ENCODE measurements at places on chromosomes 11 and 22. TPM values are rescaled to one million over a fixed set of nuclear protein-coding genes. Genes with fewer than 3 reads are reported as not detected.

DNA sequence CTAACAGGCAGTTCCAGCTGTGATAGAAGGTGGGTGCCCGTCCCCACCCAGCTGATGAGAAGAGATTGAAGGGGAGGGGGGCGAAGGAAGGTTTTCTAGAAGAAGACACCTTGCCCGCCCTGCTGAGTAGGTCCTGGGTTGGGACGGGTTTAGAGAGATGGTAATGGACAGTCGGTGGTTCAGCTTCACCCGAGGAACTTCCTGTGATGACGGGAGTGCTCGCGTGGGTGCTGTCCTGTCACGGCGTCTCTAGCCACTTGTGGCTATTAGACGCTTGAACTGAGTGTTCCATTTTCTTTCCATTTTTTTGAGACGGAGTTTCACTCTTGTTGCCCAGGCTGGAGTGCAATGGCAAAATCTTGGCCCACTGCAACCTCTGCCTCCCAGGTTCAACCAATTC is 27.6 kb upstream of the MGAT3 start:
- no peak for DNase-seq

GRCh38 chr11:9072626-9073176 is 18.7 kb downstream of the SCUBE2 start:
- DNase-seq = no peak

Gene NKAPD1
- total RNA-seq = 23.1 TPM

- no peak for DNase-seq
Measured at GRCh38 chr22:37328017-37328416, 45.7 kb downstream of the CYTH4 start.

DNA sequence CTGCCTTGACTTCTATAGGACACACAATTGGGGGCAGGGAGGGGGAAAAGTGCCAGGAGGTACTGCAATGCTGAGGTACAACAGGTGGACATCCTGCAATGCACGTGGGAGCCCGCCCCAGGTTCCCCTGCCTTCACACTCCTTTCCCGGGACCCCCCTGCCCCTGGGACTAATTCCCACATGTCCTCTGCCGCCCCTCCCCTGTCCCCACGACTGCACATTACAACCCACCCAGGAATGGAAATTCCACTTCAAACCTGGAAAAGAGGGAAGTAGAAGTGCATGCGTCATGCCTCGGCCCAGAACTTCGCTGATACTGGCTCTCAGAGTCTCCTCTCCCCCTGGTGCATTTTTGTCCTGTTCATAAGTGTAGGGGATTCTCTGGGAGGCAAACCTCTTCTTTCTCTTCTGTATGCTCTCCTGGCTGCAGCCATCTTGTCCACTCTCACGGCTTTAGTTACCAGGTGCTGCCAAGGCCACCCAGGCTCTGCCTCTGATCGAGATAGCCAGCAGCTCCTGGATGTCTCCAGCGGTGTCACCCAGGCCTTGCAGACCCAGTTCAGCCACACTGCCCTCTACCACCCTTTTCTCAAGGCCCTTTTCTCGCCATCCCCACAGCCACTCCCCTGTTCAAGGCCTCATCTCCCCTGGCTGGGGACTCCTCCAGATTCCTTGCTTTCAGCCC is 43.7 kb downstream of the GDPD5 start:
- no peak for DNase-seq

Gene IGF2
- total RNA-seq = 590 TPM

Gene GPHA2
- total RNA-seq = not detected

Gene SCARF2
- total RNA-seq = 50.8 TPM

Gene MYBPC3
- not detected for total RNA-seq

- peak; percentile 82 for DNase-seq
Measured at GRCh38 chr11:1206391-1207271, 16.2 kb upstream of the MUC5B start.

- DNase-seq = peak; percentile 88
Measured at GRCh38 chr11:76752321-76753143, 30.6 kb upstream of the TSKU start.

Gene TMEM191B
- total RNA-seq = 0.70 TPM

Gene TRIM49
- total RNA-seq = not detected

GRCh38 chr11:17985517-17985916 is 27.3 kb downstream of the SERGEF start:
- DNase-seq = no peak

Gene HTR3A
- not detected for total RNA-seq

DNA sequence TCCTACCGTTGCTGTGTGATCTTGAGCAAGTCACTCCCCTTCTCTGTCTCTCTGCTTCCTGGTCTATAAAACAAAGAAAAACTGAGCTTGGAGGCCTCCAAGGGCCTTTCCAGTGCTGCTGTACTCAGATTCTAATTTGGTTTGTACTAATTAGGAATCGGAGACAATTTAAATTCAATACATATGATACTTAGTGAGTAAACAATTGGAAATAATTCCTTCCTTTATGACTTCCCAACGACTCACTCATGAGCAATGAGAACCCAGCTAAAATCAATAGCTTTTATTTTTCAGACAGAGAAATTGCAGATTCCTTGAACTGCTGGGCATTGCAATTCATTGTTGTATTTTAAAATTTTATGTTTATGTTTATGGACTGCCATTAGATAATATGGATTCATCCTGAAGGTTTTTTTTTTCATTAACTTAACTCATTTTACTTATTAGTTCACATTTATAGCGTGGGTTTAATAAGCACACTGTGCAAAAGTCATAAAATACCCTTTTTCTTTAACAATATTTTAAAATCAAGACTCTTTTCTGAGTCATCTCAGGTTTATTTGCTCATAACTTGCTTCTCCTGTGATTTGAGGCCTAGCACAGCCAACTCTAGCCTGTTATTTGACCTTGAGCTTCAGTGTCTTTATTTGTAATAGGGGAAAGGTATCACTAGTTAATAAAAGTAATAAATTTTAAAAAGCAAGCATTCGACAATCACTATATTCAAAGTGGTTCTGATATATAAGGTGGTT is 95.8 kb downstream of the TP53I11 start:
- no peak for DNase-seq

DNA sequence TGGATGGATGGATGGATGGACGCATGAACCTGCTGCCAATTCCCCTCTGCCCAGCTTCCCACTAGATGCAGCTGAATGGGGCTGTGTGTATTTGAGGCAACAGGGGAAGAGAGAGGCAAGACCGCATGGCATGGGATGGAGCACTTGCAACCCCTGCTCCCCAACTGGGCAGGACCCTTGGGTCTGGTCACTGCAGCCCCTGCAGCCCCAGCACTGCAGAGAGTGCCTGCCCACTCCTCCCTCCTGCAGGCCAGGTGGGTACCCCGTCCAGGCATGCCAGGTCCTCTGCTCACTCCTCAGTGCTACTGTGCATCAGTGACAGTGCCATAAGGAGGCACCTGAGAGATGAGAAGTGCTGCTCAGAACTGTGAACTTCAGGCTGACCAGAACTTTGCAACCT is 40.3 kb downstream of the OSBPL5 start:
- DNase-seq = no peak

GRCh38 chr11:126214841-126215240 is 3.3 kb downstream of the FAM118B start:
- no peak for DNase-seq

Measured in osteocyte (in vitro differentiated cells).